ENCODE measurements at places on chromosomes 6 and 20.

DNA sequence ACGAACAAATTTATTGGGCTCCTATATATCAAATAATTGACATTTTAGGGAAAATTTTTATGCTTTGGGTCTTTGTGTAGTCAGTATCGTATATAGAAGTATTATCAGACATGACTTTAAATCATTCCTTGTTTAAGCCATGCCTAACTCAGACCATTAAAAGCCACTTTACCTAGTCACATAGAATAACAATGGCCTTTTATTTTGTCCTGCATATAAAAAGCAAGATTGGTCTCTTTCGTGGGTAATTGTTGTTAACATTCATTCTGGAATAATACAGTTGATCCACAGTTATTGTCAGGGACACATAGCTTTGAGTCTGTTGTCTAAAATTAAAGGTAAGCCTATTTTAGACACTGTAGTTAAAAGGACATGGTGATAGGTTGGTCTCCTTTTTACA, 47.4 kb downstream of the PLEKHG1 start:
- DNase-seq: no peak

DNA sequence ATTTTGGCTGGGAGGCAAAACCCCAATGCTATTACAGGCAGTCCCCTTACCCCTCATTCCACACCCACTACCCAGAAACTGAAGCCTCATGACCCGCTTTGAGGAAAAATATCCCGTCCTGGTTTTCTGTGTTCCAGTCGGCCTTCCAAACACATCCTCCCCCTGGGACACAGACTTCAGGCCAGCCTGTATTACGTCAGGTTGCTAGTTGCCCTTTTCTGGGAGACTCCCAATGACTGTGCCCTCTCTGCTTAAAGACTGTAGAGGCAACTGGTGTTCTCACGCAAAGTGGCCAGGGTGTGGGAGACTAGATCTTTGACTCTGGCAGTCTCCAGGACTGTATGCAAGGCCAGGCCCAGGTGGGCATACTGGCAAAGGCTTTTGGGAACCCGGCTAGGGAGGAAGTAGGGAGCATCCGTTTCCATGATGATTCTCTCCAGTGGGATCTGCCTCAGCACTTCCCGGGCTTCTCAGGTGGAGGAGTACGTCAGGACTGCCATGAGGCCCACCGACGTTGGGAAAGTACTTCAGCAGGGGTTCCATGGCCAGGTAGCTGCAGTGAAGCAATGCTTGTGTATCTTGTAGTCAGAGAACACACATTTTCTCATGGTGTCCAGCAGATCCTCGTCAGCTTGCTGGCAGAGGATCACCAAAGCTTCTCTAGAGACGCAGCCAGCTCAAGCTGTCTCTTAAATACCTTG, 34.9 kb downstream of the DYNLT1 start:
- DNase-seq: no peak

GRCh38 chr20:11091511-11091910, 417.7 kb upstream of the JAG1 start:
- DNase-seq: no peak

DNA sequence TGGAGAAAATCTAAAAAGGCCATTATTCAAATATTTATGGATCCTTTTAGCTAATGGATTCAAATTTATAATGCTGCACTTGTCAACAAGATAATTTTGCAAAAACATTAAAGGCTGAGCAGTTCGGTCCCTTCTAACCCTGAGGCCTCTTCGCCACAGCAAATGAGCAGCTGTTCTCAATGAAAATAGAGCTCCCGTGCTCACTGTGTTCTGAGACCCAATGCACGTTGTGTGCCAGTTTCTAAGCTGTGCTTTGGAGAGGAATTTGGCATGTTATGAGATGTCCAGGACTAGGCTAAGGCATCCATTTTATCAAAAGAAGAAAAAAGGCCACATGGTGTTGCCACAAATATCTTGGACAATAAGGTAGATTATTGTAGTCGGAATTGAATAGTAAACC, 220.1 kb upstream of the TSHZ2 start:
- DNase-seq: no peak

- no peak for DNase-seq
These were observed 40.3 kb upstream of the CD93 start for GRCh38 chr20:23126281-23127061.

DNA sequence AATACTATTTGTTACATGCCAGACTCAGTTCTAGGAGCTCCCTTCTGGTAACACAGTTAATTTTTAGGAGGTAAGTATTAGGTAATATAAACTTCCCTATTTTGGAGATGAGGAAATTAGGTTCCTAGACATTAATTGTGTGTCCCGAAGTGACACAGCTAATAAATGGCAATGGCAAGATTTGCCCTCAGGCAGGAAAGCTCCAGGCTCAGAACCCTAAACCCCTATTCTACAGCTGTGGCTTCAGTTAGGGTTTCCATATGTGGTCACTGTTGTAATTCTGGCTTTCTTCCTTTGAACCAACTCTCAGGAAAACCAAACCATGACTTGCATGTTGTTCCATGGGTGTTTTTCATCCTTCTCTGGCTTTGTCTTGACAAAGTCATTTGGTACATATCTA, 188.2 kb downstream of the PLCB1 start:
- DNase-seq: no peak

DNA sequence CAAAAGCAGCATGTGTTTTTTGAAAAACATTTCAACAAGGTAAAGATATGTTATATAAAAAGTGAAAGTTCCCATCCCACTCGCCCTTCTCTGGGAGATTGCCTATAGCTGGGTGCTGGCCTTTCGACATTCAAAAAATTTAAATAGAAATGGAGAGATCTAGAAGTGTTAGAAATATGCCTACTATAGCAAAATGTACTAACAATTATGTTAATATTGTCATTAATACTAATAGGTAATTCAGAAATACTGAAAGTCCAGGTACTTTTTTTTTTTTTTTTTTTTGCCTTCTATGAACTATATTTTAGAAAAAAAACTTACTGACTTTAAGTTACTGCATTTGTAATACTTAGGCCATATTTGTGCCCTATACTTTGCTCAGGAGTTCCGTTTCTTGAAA, 87.1 kb downstream of the SESN1 start:
- DNase-seq: no peak

- no peak for DNase-seq
These were observed 42.8 kb downstream of the INSM1 start for GRCh38 chr20:20410678-20411077.

DNA sequence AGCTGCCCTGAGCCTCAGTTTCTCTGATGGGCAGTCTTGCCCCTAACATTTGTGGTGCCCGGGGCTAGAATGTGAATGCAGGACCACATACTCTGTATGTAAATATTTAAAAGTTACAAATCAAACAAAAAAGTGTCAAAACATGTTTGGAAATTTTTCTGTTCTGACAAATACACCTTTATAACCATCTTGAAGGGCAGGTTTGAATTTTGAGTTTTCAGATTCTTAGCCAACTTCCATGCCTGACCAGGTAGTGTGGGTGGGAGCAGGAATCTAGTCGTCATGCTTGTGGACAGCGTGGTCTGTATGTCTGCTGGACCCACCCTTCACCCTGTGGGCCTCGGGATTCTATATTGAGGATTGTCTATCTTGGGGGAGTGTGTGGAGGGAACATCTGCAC, 325.1 kb downstream of the SOX4 start:
- no peak for DNase-seq

- DNase-seq: peak; percentile 32
These were observed 635 bp upstream of the C20orf203 start for GRCh38 chr20:32674362-32674789.

GRCh38 chr6:122620428-122620827, 10.2 kb downstream of the PKIB start:
- DNase-seq: no peak

DNA sequence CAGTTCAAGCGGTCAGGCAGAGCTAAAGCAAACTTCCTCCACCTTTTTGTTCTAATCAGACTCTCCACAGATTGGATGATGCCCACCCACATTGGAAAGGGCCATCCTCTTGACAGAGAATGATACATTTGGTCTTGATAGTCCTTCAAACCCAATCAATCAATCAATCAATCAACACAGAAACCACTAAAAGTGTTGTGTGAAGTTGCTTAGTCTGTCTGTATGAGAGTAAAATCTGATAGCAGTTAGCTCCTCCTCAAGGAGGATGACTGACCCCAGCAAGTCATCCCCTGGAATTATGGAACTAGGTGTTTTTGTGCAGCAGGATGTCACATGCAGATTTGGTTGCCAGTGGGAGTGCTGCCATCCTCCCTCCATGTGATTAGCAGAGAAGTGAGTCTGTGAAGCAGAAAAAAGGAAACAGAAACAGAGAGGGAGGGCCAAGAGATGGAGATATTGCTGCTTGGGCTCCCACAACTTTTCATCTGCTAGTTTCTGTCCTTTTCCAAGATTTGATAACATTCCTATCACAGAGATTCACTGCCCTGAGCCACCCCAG, 32.0 kb upstream of the SSTR4 start:
- DNase-seq: no peak

DNA sequence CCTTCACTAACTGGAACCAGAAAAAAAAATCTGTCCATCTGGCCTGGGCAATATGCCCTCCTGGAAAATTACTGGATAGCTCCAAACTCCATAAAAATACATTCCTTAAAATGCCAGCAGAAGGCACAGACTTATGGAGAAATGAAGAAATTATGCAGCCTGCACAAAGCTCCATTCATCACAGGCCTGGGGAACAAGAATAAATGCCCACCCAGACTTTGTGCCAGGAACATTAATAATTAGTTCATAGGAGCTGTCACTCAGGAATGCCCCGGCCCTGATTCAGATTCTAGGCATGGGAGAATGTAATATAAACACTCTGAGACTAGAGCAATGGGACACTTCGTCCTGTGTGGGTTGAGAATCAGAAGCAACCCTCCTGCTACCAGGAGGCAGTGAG, 199.3 kb downstream of the OTOR start:
- no peak for DNase-seq

DNA sequence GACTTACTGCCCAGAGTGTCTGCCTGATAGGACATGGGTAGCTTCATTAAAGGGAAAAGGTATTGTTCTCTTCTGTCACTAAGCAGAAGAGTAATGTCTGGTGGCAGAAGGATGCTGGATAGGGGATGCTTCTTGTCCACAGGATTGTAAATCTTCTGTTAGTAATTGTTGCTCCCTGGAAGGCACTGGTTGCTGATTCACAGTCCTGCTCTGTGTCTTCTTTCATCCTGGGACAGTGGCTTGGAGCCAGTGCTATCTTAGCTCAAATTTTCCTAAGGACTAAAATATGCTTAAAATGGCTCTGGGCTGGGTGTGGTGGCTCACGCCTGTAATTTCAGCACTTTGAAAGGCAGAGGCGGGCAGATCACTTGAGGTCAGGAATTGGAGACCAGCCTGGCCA, 48.0 kb downstream of the SYTL3 start:
- no peak for DNase-seq

GRCh38 chr20:10761786-10762185, 88.0 kb upstream of the JAG1 start:
- DNase-seq: no peak

- no peak for DNase-seq
These were observed 21.2 kb downstream of the TNFRSF21 start for GRCh38 chr6:47288267-47289090.

- DNase-seq: no peak
These were observed 13.8 kb upstream of the IYD start for GRCh38 chr6:150354754-150355571.

DNA sequence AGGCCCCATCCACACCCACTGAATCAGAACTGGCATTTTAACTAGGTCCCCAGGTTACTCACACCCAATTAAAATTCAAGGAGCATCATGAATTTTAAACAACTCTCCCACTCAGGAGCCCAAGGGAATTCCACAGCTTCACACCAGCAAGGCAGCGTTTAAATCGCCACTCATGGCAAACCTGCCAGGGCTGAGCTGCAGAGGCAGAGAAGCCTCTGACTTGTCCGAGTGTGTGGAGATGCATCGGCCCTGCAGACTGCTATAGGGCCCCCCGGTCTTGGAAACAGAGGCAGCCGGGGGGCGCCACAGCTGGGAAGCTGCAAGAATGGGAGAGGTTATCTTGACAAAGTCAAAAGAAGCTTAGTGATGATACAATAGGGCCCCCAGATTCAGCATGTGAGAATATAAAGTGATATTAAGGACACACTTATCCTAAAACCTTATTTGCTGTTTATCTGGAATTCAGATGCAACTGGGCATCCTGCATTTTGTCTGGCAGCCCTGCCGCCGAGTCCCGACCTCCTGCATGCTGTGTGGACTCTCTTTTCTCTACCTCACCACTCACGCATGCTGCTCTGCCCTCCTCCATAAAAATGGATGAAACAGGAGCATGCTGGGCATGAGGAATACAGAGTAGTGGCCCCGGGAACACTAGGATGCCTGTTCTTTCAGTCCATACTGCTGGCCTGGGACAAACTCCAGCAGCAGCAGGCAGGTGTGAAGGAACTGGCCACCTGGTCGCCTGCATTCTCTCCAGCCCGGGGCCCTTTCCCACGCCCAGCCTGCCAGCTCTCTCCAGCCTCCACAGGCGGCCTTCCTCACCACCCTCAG, 126.1 kb downstream of the PXDC1 start:
- DNase-seq: no peak

DNA sequence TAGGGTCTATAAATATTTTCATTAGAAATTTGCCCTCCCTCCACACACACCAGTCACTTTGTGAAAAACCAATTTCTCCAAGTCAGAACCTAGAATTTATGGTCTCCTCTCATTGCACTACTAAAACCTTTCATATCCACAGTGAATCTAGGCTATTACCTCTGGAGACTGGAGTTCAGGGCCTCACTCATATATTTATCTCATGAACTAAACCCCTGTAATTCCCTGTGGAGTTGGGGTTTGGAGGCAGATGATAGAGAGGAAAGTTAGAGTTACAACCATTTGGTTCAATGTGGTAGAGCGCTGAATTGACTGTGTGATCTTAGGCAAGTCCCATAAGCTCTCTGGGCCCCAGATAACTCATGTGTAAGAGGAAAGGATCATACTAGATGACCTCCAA, 18.2 kb upstream of the CEP85L start:
- no peak for DNase-seq

DNA sequence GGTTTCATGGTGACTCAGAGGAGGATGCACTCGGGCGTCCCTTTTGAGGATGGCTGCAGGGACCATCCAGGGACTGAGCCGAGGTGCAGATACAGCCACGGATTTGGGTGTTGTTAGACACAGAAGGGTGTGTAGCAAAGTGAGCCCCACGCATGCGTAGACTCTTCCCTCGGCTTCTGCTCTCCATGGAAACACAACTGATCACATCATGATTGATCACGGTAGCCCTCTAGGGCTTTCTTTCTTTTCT, 606 bp upstream of the ULBP1 start:
- no peak for DNase-seq

- DNase-seq: no peak
These were observed 105.2 kb downstream of the MAP7 start for GRCh38 chr6:136445063-136445462.

GRCh38 chr6:166419717-166420116, 37.0 kb upstream of the MPC1 start:
- DNase-seq: no peak

GRCh38 chr6:39086294-39086693, 28.7 kb downstream of the SAYSD1 start:
- DNase-seq: no peak

DNA sequence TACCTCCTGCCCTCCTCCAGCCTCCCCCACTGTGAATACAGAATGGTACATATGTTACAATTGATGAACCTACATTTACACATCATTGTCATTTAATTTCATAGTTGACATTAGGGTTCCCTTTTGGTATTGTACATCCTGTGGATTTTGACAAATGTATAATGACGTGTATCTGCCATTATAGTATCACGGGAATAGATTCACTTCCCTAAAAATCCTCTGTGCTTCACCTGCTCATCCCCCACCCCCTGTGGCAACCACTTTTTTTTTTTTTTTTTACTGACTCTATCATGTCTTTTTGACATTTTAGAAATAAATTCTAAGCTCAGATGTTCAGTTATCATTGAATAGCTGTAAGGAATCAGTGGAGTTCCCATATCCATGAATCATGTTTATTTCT, 30.4 kb downstream of the HECA start:
- no peak for DNase-seq
